ENCODE measurements at places on chromosomes 2 and 18. TPM values are rescaled to one million over a fixed set of nuclear protein-coding genes. Genes with fewer than 3 reads are reported as not detected.

CSRNP3 gene
- 4.8 TPM for total RNA-seq

CCDC141 gene
- total RNA-seq, result 21.3 TPM

REG1B gene
- not detected for total RNA-seq

- H3K4me3 ChIP-seq, result no peak overlapping the region
- no peak overlapping the region for H3K27ac ChIP-seq
- H3K27me3 ChIP-seq, result no peaks in the 10 kb centered on the region
- no peak for DNase-seq
- no peaks in the 10 kb centered on the region for H3K36me3 ChIP-seq
Observed at GRCh38 chr2:119801040-119801439, 41.3 kb downstream of the PTPN4 start.

DNA sequence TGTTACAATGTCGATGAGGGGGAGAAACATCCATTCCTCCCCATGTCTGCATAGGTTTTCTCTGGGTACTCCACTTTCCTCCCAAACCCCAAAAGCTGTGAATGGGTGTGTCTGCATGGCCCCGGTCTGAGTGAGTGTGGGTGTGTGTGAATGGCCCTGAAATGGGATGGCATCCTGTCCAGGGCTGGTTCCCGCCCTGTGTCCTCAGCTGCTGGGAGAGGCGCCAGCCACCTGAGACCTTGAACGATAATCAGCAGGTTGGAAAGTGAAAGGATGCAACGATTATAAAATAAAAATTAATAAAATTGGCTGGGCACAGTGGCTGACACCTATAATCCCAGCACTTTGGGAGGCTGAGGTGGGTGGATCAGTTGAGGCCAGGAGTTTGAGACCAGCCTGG lies 69.2 kb downstream of the NPPC start:
- no peaks in the 10 kb centered on the region for H3K36me3 ChIP-seq
- no peak overlapping the region for H3K4me3 ChIP-seq
- peaks cover 3% of the 10 kb centered on the region for H3K4me1 ChIP-seq
- peak; percentile 81 for DNase-seq
- H3K27ac ChIP-seq, result no peak overlapping the region

DNA sequence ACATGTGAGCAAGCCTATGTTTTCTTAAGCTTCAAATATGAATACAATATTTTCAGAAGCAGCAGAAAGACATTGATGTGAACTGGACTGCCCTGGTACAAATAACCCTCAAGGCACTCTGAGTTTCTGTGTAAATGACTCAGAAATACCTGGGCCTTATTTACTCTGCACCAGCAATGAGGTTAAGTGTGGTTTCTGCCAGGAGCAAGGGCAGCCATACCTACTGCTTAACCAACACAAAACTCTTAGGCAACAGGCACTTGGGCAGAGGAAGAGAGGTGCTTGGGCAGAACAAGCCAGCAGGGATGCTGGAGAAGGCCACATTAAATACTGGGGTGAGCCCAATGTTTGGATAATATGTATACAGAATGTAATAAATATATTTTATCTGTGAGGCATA lies 29.4 kb upstream of the ARL5A start:
- no peak for DNase-seq
- no peaks in the 10 kb centered on the region for H3K27me3 ChIP-seq
- H3K36me3 ChIP-seq, result no peaks in the 10 kb centered on the region
- H3K4me1 ChIP-seq, result no peaks in the 10 kb centered on the region
- no peak overlapping the region for H3K4me3 ChIP-seq
- H3K27ac ChIP-seq, result no peak overlapping the region
